ENCODE measurements at places on chromosomes 2 and 18.

- no peak for DNase-seq
Measured at GRCh38 chr2:30422444-30423040, 24.5 kb upstream of the LCLAT1 start.

DNA sequence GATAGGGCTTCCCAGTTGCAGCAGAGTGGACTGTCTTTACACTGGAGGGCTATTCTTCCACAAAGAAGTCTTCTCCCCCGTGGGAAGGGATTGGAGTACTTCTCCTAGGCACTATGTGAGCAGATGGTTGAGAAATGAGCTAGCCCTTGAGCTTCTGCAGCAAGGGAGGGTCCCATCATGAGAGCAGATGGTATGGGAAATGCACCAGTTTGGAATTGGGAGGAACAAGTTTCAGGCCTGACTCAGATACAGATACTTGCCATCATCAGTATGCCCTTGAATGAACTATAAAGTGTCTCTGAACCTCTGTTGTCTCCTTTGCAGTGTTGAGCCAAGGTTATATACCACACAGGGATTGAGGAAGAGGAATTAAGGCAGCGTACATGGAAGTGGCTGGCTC is 757.4 kb downstream of the RNF144A start:
- peak; percentile 18 for DNase-seq

- DNase-seq: no peak
Measured at GRCh38 chr2:11065833-11066485, 89.3 kb upstream of the SLC66A3 start.

DNA sequence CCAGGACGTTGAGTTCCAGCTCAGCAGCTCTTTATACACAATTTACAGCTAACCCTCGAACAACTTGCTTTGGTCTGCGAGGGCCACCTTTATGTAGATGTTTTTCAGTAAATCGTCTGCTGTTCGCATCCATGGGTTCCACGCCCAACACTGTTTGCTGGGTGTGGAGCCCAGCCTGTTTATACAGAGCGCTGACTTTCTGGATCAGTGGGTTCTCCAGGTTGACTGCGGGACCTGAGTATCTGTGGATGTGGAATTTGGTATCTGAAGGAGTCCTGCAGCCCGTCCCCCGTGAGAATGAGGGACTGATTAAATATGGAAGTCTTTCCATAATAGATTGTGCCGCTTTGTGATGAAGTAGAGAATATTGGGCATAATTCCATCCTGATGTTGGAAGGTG is 2.9 kb downstream of the CTDP1 start:
- DNase-seq: no peak

GRCh38 chr18:76234676-76235060 is 260.4 kb downstream of the ZNF516 start:
- DNase-seq: no peak

GRCh38 chr2:71513096-71513495 is 59.7 kb downstream of the DYSF start:
- DNase-seq: no peak

DNA sequence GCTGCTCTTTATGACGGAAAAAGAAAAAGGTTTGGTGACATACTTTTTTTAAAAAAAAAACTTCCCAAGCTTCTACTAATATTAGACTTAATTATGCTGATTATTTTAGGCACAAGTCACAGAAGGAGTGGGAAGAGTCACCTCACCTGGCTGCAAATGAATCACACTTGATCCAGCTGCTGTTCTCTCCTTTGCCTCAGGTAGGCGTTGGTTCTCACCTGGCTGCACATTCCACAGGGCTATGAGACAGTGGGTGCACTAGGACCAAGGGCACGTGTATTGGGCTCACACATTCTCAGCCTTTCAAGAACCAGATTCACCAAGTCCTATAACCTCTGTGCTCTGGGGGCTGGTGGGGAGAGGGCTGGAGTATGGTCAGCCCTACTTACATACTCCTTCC is 93.3 kb downstream of the TGFA start:
- no peak for DNase-seq

DNA sequence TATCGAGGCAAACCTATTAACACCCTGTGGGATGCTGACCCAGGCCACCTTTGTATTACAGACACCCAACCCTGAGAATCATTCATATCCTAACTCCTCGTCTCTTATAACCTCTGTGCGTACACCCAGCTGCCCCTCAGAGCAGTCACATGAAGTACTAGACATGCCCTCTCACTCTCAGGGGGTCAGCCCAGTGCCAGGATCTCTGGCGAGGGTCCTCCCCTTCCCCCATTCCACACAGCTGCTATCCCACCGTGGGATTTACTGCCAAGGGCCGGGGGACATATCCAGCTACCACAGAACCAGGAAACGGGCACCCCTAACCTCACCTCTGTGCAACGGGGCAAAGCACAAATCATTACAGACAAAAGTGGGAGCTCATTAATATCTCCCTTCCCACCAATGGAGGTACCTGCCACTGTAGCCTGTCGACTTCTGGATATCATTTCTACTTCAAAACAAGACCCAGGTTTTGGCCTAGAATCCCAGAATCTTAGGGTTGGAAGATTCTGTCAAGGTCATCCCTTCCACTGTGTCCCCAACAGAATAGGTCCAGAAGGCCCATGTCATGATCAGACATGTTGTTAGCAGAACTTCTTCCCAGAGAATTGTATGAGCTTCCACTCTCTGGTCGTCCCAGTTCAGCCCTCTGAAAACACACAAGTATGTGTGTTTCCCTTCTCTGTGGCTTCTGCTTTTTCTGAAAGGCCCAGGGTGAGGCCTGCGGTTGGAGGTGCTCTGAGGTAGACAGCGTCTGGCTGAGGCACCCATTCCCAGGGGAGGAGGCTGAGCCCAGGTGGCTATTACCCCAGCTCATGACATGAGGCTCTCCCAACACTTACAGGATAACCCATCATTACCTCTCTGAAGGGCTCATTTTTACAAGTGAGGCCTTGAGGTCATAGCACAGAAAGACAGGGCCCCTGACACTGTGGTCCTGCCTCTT is 1.7 kb downstream of the TMBIM1 start:
- DNase-seq: no peak

GRCh38 chr2:85120363-85120762 is 12.8 kb upstream of the TCF7L1 start:
- DNase-seq: no peak

DNA sequence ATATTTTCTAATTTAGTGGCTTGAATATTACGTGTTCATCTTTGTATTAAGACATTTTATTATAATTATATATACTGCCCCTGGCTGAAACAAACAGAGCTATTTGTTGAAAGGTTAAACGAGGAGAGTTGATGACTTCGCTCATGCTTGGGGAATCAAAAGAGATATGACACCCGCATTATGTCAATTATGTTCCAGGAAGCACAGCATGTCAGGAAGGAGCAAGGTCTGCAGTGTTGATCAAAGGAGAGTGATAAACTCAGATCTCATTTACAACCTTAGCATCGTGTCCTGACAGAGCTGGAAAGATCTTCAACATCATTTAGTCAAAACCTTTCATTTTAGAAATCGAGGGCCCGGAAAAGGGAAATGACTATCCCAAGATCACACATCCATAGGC is 510.1 kb downstream of the TDRD15 start:
- DNase-seq: no peak

DNA sequence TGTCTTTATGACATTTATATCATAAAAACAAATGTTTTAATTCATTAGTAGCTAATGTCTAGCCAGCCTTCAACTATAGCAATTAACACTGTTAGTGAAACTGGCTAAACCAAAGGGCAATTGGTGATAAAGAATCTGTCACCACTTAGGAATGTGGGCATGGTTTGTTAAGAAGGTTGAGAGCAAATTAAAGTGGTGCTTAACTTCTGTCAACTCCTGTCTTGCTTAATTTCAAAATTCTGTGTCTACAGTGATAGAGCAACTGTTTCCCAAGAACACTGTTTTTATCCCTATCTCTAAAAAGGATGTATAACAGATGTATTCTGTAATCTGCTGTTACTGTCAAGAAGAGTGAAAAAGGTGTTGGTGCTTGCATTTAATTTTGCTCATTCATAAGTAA is 36.5 kb downstream of the CFAP36 start:
- no peak for DNase-seq

DNA sequence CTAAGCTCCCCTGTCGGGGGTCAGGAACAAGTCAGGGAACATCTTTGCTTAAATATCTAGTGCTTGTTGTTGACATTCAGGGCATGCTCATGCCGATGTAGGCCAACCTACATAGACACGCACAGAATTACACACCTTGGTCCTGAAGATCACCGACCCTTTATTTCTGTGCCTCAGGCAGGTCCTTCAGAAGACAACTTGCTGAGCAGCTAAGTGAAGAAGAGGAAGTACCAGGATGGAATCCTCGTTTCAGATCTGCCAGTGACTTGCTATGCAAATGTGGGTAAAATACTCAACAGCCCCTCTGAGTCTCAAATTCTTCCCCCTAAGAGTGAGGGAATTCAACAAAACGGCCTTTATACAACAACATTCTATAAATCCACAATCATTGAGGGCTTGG is 494.7 kb downstream of the BCL11A start:
- DNase-seq: no peak

DNA sequence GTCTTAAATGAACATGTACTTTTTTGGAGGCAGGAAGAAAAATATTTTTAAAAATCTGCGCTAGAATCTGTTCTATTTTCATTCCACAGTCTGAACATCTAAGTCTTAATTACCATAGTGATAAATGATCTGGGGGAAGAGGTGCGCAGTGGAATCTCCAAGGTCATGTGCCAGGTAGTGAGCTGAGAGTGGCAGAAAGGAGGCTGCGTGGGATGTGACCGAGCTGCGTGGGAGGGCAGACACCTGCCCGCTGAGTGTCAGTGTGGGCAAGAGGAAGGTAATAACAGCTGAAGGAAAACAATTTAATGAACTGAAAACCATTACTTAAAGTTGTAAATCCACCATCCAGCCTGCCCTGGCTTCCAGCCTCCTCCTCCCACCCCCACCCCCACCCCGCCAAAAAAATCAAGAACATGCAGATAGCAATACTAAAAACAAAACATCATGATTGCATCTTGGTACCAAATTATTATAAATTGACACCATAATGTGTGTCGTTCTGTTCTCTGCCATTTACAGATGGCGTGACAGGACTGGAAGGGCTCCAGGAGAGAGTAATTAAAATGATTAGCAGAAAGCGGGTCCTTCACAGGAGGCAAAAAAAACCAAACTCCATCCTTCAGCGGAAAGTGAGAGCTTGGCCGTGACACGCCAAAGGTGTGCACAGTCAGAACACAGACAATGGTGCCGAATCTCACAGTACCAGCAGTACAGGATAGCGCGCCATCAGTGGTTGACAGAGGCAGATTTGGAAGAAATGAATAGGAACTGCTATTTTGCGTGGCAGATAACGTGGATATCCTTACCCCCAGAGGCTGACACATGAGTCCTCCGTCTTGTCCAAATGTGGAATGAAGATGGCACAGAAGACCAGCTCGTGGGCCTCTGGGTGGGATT is 11.4 kb upstream of the DTNB start:
- no peak for DNase-seq

GRCh38 chr2:25374827-25375226 is 33.1 kb upstream of the DNMT3A start:
- DNase-seq: no peak

- no peak for DNase-seq
Measured at GRCh38 chr2:134774786-134775641, 56.2 kb upstream of the TMEM163 start.

GRCh38 chr2:173567493-173567892 is 212.8 kb downstream of the CDCA7 start:
- peak; percentile 75 for DNase-seq

DNA sequence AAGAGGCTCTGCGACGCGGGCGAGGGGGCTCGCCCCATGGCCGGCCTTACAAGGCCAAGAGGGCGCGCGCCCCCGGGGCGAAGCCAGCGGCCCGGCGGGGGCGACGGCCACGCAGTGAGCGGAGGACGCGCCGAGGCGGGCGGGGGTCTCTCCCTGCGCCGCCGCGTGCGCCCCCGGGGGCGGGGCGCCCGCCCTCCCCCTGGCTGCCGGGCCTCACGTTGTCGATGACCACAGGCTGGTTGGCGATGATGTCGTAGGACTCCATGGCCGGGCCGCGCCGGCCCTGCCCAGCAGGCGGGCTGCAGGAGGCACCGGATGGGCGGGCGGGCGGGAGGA is 250 bp downstream of the ACTR1B start:
- DNase-seq: peak; percentile 19

GRCh38 chr2:176814274-176814673 is 398.3 kb upstream of the HNRNPA3 start:
- DNase-seq: no peak

GRCh38 chr2:190562121-190562520 is 27.6 kb upstream of the NEMP2 start:
- no peak for DNase-seq

DNA sequence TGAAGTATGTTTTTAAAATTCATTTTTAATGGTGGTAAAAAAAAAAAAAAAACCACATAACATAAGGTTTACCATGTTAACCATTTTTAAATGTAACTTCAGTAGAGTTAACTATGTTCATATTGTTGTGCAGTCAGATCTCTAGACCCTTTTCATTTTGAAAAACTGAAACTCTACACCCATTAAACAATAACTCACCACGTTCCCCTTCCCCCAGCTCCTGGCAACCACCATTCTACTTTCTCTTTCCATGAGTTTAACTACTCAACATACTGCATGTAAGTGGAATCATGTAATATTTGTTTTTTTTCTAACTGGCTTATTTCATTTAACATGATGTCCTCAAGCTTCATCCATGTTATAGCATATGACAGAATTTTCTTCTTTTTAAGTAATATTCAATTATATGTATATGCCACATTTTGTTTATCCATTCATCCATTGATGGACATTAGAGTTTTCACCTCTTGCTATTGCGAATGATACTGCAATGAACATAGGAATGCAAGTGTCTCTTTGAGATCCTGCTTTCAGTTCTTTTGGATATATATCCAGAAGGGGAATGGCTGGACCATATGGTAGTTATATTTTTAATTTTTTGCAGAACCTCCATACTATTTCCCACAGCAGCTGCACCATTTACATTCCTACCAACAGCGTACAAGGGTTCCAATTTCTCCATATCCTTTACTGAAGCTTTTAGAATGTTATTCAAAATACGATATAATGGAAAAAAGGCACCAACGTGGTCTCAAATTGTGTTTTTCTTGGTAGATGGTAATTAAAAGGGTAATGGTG is 91.0 kb downstream of the SPTBN1 start:
- DNase-seq: no peak

DNA sequence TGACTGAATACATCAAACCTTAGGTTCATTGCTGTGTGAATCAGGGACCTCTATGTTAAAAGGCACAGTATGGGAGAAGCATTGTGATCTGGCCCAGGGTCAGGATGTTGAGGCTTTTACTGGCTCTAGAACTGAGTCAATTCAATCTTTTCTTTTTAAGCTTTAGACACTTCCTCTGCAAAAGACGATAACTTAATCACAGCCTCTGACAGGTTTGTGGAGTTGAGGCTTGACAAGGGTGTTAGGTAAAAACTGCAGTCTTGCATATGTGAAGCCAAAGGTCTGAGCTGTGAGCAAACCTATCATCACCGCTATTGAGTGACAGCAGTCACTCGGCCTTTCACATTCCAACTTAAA is 17.3 kb upstream of the ARHGAP25 start:
- DNase-seq: no peak

Data from NCI-H446 (cell line).